Right kidney (tissue), 9 donors: ENCODE measurements at places on chromosomes 4 and X.

DNA sequence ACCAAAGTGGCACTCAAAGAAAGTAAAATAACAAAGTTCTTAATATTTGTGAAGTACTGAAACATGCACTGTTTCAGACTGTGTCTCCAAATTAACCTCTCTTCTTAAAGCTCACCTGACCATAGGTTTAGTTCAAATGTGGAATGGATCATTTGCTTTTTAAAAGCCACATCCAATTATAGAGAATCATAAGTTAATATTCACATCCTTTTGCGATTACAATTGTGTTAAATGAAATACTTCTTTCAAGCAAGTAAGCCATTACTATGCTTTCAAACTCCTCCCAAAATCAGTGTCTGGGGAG lies 95.3 kb upstream of the PTPN13 start:
- no peak for DNase-seq

DNA sequence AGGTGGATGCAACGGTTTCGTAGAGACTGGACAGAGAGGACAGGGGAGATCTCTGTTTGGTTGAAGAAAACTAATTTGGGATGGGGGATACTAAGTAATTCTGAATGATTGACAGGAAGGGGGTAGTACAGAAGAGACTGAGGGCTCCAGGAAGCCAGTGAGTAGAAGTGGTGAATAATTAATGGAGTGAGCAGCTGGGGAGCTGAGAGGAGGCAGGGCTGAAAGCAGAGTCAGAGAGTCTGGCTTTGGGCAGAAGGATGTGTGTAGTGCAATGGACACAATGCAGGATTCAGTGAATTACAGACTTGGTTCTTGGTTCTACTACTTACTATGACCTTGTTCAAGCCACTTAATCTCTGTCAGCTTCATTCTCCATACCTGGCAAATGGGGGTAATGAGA lies 161.7 kb downstream of the RBMX2 start:
- no peak for DNase-seq

DNA sequence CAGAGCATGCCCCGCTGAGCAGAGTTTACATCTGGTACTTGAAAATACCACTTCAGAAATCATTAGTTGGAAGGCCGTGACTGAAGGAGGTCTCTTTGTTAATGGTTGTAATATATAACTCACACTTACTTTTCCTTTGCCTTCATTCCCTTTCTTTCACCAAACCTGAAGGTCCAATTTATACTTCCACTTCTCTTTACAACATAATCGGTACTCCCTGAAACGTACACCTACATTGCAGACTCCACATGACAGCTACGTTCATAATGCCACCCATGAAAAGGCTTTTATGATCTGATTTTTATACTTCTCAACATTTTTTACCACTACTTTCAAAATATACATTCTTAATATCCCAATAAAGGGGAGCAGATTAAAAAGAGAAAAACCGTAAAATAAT lies 298.7 kb downstream of the C4orf33 start:
- no peak for DNase-seq

- peak; percentile 2 for DNase-seq
These were observed 76.0 kb downstream of the SPIN4 start for GRCh38 chrX:63275127-63275526.

DNA sequence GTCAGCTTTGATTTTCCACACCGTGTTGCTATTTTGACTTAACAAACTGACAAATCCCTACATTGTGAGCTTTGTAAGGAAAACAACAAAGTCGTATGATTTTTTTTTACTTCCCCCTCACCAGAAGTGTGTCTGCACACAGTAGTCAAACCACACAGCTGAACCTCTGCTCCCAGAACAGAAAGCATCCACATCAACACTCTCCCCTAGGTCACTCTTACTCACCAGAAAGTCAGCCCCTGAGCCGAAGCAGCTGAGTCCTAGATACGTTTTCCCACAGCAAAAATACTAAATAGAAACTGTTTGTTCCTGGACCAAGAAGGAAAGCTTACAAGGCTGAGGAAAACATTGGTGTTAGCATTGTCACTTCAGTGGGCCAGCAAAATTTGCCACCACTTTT lies 305.7 kb downstream of the DHX15 start:
- DNase-seq = no peak

DNA sequence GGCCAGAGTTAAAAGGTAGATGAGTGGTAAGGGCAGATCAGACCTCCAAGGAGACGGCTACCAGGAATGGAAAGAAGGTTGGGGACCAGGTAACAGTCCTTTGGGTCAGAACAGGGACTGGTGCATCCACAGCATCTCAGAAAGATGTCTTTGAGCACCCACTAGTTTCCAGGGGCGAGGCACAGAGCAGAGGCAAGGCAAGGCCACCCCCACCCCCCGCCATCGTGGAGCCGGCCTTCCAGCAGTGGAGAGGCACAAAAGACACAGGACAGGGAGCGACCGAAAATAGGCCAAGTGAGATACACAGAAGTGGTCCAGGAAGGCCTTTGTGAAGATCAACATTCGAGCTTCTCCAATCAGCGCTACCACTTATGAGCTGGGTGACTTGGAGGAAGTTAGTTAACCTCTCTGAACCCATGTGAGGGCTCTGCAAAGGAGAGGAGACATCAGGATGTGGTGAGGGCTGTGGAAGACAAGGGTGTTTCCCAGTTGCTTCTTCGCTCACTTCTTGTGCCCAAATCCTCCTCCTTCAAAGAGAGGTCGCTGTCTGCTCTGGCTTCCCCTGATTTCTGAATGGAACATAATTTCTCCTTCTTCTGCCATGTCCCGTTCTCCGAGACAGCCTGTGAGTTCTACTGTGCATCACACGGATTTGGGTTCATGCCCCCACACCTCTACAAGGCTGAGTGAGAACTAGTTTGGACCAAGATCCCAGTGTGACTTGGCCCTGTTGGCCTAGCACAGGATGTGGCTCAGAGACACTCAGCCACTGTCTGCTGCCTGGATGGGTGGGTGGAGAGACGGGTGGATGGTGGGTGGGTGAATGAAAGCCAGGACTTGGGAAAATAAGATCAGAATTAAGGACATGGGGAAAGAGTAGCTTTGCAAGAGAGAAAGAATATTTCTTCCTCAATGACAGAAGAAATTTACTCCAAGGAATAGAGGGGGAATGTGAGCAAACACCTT lies 16.7 kb upstream of the MSX1 start:
- DNase-seq = no peak

DNA sequence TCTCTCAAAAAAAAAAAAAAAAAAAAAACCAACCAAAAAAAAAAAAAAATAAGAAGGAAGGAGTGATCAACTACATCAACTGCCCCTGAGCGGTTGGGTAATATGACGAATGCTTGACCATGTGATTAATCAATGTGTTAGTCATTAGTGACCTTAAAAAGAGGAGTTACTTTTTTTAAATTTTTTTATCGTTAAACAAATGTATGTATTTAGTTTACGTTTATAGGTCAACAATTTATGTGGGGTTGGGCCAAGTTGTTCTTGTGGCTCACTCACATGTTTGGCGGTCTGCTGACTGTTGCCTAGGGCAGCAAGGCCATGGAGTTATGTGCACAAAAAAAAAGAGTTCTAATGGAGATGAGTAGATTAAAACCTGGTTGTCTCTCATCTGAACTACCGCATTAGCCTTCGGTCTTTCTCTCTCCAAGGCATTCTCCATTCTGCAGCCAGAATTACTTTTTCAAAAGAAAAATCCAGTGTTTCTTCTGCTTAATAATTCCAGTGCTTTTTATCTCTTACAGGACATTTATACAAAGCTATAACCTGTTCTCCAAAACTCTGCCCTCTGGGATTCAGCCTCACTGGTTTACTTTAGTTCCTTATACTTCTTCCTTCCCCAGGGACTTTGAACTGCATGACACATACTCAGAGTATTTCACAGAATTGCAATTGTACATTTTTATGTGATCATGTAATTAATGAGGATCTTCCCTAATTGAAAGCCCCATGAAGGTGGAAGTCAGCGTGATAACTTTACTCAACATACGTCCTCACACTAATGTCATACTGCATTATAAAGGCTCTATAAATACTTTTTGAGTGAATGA lies 505.5 kb downstream of the ANKRD50 start:
- DNase-seq = no peak

DNA sequence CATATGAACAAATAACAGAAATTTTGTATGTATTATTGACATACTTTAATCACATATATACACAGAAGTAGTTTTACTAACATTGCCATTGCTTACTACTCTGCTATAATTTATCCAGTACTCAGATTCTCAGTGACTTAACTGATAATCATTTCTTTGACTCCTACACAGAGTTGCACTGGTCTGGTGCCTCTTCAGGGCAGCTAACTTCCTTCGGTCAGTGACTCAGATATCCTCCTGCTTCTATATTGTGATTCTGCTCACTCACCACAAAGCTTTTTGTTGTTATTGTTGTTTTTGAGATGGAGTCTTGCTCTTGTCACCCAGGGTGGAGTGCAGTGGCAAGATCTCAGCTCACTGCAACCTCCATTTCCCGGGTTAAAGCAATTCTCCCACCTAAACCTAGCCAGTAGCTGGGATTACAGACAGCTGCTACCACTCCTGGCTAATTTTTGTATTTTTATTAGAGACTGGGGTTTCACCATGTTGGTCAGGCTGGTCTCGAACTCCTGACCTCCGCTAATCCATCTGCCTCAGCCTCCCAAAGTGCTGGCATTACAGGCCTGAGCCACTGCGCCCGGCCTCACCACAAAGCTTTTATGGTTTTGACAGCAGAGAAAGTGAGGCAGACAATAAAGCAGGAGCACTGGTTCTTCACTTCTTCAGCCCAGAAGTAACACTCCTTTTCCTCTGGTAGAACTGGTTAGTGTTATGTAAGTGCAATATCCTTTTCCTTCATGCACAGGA lies 499.3 kb downstream of the EPHA5 start:
- no peak for DNase-seq

DNA sequence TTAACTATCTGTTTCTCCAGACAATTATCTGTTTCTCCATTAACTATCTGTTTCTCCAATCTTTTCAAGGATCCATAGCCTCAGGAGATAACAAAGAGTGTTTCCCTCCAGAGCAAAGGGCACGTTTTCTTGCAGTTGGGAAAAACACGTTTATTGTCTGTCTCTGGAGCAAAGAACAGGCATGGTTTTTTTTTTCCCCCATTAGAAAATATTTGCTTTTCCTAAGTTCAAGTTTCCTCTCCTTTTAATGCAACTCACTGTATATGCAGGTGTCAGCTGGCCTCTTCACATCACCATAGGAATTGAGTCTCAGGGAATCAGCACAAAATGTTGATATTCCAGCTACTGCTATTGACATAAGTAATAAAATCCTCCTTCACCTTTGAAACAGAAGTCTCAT lies 984.4 kb downstream of the RAB28 start:
- no peak for DNase-seq

GRCh38 chr4:159542296-159542695 lies 439.4 kb downstream of the RAPGEF2 start:
- no peak for DNase-seq

DNA sequence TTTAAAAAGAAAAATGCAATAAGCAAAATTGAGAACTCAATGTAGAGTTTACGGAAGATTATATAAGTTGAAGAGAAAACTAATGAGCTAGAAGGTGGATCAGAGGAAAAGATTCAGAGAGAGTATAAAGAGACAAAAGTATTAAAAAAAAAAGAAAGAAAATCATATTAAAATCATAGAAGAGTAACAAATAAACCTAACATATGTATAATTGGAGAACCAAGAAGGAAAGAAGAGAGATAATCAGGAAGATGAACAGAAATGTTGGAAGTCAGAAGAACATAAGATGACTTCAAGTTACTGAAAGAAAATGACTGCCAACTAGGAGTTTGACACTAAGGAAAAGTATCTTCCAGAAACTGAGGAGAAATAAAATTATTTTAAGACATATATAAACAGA lies 34.3 kb upstream of the ANTXR2 start:
- no peak for DNase-seq

GRCh38 chrX:43527801-43528200 lies 128.3 kb upstream of the MAOA start:
- DNase-seq = no peak

DNA sequence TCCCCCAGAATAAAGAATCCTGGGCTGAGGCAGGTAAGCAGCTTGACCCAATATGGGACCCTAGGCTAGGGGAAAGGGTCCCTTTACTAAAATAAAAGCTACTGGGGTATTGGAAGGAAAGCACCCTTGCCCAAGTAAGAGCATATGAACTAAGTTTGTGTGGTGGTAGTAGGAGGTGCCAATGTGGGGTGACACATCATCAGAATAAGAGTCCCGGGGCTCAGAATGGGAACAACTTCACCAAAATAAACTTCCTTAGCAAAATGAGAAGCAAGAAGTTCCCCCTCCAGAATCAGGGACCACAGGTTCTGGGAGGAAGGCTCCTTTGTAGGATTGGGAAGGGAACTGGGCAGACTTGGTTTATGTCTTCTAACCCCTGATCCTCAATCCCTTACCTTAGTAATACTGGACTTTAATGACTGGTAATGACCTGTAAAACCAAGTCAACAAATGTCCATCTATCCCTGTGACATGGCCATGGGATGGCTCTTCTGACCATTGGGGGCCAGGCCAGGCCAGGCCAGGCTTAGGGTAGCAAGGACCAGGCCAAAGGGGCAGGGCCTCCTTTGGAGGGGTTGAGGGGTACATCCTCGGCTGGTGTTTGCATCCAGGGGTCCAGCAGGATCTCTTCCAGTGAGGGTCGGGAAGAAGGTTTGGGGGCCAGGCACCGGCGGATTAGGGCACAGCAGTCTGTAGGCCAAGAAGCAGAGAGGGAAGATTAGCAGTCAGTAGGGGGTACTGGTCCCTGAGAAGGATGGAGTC lies 2.3 kb upstream of the SLC35A2 start:
- no peak for DNase-seq
